Activated naive CD4-positive, alpha-beta T cell (primary cell): ENCODE measurements at places on chromosomes 7 and 10.

DNA sequence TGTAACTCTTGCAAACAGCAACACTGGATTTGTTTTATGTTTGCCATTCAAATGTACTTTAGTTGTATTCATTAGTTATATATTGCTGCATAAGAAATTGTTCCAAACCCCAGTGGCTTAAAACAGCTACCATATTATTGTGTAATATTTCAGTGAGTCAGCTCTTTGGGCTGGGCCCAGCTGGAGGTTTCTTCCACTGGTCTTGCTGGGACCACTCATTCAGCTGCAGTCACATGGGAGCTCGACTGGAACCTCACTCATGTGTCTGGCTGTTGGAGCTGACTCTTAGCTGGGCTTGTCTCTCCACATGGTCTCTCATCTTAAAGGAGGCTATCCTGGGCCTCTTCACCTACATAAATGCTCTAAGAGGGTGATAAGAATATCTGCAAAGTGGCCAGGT lies 23.2 kb upstream of the PIP4K2A start:
- no peak for DNase-seq

- no peak for DNase-seq
These were observed 698.6 kb downstream of the CCSER2 start for GRCh38 chr10:85026878-85027467.

GRCh38 chr7:112071856-112072255 lies 134.3 kb downstream of the DOCK4 start:
- DNase-seq: no peak

GRCh38 chr7:108017776-108018151 lies 14.8 kb upstream of the LAMB1 start:
- no peak for DNase-seq

DNA sequence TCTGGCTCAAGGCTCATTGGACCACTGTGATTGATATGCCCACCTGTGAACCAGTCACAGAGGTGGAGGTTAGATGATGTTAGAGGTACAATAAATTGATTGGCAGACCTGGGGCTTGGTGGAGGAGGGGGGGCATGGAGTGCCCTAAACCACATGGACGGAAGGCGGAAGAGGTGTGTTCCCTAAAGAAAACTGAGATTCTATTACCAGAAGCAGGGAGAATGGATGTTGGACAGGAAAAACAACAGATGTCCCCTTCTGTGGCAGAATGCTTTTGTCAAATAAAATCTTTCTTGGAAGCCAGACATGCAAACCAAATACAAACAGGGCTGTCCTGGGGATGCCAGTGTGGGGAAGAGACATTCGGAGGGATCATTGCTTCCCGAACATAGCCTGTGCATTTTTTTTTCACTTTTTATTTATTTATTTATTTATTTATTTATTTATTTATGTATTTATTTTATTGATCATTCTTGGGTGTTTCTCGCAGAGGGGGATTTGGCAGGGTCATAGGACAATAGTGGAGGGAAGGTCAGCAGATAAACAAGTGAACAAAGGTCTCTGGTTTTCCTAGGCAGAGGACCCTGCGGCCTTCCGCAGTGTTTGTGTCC lies 433.9 kb downstream of the RPS24 start:
- no peak for DNase-seq

GRCh38 chr7:93651603-93652159 lies 77.2 kb upstream of the CALCR start:
- no peak for DNase-seq

DNA sequence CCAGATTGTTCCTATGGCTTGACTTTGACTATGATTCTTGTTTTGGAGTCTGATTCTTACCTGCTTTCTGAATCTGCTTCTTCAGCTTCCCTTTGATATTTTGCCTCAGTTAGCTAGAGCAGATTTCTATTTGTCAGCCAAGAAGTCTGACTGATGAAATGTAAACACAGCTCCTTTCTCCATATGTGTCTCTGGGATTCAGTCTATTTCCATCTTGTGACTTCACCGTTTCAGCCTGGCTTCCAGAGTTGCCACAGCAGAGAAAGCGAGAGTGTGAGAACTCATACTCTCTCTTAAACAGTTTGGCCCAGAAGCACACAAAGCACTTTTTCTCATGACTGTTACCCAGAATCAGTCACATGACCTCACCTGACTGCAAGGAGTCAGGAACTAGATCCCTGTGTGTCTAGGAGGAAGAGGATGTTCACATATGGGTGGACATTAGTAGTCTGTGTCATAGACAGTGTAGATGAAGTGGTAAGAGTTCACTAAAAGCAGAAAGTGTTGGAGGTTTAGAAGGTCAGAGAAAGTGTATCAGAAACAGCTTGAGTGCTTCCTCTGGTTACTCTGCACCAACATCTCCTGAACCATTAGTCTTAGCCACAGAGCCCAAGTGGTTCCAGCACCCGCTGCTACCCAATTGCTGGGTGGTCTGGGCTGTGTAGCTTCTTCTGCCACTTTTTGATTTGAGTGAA lies 103.4 kb upstream of the CDK6 start:
- no peak for DNase-seq

GRCh38 chr10:14477408-14477710 lies 146.6 kb upstream of the FRMD4A start:
- DNase-seq: no peak

GRCh38 chr10:72890086-72890485 lies 3.5 kb upstream of the OIT3 start:
- no peak for DNase-seq

DNA sequence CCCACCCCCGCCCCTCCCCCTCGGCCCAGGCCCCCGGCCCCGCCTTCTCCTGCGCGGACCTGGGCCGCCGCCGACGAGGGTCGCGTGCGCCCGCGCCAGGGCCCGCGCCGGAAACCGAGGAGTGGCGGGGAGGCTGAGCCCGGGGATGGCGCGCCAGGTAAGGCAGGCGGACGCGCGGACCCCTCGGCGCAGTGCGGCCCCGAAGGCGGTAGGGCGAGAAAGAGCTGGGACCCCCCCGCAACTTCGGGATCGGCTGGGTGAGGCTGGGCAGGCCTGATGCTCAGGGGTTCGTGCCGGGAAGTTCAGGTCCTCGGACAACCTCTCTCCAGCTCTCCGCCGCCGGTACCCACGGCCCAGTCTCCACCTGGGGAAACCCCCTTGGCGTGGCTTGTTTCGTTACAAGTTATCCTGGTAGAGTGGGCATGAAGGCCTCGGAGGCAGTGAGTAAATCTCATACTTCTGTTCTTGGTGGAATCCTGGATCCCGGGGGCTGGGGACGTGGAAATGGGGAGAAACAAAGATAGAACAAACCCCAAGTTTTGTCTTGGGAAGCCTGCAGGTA lies 58.4 kb downstream of the ZNF467 start:
- no peak for DNase-seq
